ENCODE measurements at places on chromosomes 4 and X. TPM values are rescaled to one million over a fixed set of nuclear protein-coding genes. Genes with fewer than 3 reads are reported as not detected.

GRCh38 chr4:3769642-3770184 is 3.5 kb downstream of the ADRA2C start:
- no peak for DNase-seq

DNA sequence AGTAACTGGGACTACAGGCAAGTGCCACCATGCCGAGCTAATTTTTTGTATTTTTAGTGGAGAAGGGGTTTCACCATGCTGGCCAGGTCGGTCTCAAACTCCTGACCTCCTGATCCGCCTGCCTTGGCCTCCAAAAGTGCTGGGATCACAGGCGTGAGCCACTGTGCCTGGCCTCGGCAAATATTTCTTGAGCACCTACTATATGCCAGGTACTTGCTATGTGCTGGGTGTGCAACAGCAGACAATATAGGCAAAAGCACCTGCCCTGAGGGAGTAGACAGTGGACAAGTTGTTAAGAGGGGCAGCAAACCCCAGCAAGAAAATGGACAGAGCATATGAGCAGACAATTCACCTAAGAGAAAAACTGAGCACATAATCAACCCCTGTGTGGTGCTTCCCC is 51.0 kb upstream of the CDKN2AIP start:
- DNase-seq, result no peak

DNA sequence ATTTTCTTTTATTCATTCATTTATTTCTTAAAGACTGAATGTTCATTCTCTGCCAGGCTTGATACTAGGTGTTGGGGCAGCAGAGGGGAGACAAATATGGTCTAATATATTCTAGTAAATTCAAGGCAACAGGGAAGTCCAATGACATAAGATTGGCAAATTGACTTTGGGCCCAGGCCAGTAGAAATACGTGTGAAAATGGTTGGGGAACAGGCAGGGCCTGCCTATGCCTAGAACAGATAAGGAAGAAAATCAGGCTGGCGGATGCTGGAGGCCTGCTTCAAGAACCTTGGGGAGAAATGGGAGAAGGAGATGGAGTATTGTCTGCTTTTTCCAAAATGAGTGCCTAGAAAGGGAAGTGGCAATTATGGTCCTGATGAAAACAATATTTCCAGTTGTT is 108.6 kb downstream of the RTL5 start:
- no peak for DNase-seq

JAKMIP1 gene
- total RNA-seq, result 0.24 TPM

DNA sequence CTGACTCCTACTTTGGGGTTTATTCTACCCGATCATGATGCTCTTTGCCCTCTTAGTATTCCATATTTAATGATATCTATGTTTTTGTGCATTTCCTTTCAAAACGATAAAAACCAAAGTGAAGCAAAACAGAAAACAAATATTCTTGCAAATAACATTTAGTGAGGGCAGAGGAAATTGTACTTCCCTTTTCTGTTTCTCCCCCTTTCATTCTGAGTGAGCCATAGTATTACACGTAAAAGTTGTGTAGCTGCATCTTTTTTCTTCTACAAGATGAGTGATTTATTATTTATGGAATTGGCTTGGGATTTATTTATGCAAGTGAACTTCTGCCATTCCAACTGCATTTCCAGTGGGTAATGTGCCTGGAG is 109.9 kb downstream of the AFF2 start:
- DNase-seq, result no peak

- no peak for DNase-seq
These were observed 62.3 kb downstream of the FAM193A start for GRCh38 chr4:2598511-2599303.

DNA sequence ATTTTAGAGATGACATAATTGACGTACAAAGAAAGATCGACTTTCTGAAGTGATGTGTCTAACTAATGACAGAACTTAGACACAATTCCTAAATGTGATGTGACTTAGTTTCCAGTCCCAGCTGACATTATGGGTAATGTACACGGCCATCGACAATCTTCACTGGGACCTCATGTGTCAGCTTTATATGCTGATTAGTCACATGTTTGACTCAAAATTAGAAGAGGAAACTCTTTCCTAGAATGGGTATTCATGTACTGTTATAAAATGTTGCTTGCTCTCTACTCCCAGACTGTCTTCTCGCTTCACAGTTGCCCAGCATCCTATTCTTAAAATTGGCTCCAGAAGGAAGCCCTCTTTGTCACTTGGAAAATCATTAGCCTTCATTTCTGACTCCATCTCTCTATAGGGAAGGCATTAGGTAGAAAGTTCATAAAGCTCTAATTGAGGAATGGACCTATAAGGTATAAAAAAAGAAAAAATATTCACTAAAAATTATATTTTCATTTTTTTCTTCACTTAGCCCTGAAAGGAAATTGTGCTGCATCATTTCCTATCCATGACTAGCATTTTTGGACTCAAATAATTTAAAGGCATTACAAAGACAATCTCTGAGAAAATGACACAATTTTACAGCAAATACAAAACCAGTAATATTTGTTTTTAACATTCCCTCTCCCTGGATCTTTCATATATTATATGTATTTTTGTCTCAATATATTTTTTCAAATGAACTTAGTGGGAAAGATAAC is 554.6 kb downstream of the INPP4B start:
- no peak for DNase-seq

DNA sequence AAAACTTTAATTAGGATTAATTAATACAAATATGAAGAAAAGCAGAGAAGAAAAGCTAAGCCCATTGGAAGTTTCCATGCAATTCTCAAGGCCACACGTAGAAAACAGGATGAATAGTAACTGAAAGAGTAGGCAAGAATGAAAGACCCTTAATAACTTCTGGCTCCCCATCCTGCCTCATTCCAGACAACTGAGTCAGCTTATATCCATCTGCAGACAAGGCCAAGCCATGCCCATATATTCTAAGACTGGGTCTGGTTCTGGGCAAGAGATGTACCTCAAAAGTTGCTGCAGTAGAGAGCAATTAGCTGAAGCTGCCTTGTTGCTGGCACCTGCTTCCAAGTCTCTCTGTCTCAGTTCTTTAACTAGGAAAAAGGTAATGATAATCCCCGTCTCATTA is 244.1 kb downstream of the GPC3 start:
- DNase-seq, result no peak

GRCh38 chr4:141153751-141154510 is 20.7 kb upstream of the RNF150 start:
- no peak for DNase-seq

DNA sequence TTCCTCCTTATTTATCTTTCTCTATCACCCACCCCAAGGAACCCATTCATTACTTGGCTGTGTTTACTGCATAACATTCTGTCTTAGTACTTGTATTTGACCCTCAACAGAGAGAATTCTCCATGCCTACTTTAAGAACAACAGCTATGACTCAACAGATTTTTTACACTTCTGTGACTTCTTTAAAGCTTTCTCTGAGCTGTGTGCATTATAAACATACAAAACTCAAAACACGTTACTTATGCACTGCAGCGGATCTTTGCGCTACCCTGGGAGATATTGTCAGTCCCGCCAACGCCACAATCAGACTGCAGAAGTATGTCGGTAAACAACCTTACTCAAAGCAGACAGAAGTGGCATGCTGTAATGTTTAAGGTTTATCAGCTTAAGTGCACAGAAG is 35.1 kb downstream of the PRKX start:
- no peak for DNase-seq

DNA sequence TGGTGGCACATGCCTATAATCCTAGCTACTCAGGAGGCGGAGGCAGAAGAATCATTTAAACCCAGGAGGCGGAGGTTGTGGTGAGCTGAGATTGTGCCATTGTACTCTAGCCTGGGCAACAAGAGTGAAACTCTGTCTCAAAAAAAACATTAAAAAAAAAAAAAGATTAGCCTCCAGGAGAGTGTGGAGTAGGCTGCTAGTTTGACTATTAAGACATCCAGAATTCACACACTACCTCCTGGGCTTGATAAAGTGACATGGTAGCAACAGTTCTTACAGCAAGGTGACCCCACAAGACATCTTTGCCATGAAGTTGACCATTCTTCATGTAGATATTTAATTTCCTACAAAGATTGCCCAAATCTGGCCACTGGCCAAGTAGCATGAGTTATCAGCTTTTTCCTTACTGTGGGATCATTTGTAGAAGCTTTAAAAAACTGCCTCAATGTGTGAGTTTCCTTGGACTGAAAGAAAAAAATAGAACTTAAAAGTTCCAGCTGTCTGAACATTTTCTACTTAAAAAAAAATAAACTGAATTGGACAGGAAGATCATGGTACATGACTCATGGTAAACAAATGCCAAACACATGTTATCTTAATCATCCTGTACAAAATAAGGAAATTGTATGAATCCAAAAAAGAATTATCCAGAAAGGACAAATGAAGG is 35.3 kb upstream of the SPRY1 start:
- DNase-seq, result no peak

PABPC1L2B gene
- total RNA-seq, result not detected

GRCh38 chrX:51608126-51608525 is 10.6 kb downstream of the CENPVL3 start:
- DNase-seq, result no peak

- DNase-seq, result no peak
These were observed 111.0 kb downstream of the FRYL start for GRCh38 chr4:48669086-48669485.

CSAG1 gene
- total RNA-seq, result not detected

SLC2A9 gene
- total RNA-seq, result 1.2 TPM

PABPC1L2A gene
- total RNA-seq, result not detected

KLF8 gene
- total RNA-seq, result 1.7 TPM

DNA sequence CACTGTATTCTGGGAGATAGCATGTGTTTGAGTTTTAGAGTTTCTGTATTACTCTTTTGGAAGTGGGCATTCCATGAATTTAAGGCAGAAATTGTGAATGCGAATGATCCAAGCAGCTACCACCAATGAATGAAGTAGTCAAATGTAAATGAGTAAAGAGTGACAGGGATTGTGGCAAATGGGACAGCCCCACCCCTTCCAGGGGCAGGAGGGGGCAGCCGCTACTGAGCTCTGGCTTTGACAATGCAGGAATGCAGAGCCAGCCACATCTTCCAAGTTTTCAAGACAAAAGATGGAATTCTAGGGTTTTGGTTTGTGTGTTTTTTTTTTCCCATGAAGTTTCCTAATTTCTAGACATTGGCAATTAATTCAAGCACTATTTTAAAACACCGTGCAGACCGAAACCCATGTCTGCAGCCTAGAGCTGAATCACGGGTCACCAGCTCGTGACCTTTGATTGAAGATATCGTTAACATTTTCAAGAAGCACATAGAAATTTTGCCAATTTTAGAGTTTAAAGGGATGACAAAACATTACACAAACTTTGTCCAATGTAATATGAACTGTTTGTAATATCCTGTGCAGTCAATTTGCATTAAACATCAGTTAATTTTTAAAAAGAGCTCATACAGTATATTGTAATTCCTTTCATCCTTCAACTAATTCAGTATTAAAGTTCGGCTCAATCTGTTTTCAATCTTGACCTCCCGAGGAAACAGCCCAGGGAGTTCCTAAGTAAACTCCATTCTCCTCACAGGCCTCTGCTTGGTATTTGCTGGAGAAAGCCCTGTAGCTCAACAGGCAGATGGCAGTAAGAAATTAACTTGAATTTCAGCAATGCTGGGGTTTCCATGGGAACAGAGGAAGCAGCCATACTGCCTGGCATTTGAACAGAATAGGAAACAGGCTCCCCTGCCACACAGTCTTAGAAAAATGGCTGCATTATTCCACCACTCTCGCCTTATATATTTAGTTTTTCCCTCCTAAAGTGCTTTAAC is 83.4 kb downstream of the UCHL1 start:
- no peak for DNase-seq

- DNase-seq, result no peak
These were observed 139.3 kb downstream of the TLL1 start for GRCh38 chr4:166012129-166013030.

MAGEB1 gene
- not detected for total RNA-seq

FMR1NB gene
- not detected for total RNA-seq

DNA sequence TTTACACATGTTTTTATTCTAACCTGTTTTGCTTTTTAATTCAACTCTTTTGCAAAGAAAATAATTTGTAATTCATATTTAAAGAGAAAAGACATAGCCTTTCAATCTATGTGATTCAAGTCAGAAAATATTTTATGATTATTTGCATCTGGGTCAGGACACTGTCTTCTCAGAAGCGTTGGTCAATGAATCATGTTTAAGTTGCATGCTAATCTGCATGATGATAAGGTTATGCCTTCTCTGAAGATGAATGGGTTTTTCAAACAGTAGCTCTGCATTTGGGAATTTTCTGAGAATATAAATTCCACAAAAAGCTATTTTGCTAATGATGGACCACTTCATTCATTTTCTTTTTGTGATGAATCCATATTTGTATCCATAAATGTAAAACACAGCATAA is 282.5 kb downstream of the TMA16 start:
- no peak for DNase-seq

DNA sequence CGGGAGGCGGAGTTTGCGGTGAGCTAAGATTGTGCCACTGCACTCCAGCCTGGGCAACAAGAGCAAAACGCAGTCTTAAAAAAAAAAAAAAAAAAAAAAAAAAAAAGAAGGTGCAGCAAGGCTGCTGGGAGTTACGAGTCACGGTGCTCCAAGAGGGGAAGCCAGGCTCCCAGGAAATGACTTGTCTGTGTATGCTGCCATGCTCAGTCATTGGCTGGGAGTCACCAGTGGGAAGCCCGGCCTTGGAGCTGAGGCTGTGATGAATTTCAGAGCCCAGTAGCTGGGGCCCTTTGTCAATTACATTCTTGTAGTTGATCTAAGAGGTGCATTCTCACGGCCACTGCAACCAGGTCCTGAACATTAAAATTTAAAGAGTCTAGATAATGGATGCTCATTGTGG is 1105.1 kb upstream of the TENM3 start:
- no peak for DNase-seq

ARHGEF38 gene
- total RNA-seq, result 12.4 TPM

DNA sequence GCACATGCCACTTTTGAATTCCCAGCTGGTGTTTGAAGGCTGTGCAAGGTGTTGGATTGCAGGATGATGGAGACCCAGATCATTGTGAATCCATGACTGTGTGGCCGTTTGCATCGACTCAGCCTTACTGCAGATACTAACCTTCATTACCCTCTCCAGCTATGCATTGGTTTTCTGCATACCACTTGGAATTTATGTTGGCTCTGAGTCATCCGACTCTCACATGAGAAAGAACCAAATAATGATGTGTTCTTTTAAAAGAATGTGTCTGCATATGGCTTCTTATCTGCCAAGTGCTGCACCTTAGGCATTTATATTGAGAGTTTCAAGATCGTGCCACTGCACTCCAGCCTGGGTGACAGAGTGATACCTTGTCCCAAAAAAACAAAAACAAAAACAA is 106.7 kb upstream of the PRKX start:
- no peak for DNase-seq

FAM241A gene
- 1.2 TPM for total RNA-seq

- DNase-seq, result no peak
These were observed 79.8 kb downstream of the PPEF2 start for GRCh38 chr4:75822416-75822815.

Data from pancreas (tissue), 10 donors.